ENCODE measurements at places on chromosomes 5 and 9. TPM values are rescaled to one million over a fixed set of nuclear protein-coding genes. Genes with fewer than 3 reads are reported as not detected.

GRCh38 chr5:151275803-151276202 is 22.8 kb downstream of the GM2A start:
- no peak for DNase-seq

GRCh38 chr5:88883836-88884607 is 1.0 kb upstream of the MEF2C start:
- peak; percentile 71 for DNase-seq

DNA sequence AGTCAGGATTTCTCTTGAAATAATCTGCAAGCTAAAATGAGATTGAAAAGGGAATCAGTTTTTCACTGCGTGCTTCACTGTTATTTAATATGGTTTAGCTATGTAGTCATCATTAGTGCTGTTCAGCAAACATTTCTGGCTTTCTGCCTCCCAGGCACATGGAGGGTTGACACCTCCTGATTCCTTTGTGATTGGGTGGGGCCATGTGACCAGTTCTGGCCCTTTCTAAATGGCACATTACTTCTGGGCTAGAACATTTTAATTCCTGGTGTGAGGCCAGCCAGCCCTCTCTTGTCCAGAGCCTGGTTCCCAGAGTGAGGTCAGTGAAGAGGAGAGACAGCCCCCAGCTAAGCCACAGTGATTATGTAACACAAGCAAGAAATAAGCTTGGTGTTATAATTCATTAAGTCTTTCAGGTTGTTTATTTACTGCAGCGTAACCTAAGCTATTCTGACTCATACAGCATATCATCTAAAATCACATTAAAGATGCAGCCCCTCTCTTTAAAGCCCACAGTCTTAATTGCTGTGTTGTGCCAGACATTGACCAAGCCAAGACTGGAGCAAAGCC is 17.4 kb upstream of the ARSI start:
- peak; percentile 89 for DNase-seq

DNA sequence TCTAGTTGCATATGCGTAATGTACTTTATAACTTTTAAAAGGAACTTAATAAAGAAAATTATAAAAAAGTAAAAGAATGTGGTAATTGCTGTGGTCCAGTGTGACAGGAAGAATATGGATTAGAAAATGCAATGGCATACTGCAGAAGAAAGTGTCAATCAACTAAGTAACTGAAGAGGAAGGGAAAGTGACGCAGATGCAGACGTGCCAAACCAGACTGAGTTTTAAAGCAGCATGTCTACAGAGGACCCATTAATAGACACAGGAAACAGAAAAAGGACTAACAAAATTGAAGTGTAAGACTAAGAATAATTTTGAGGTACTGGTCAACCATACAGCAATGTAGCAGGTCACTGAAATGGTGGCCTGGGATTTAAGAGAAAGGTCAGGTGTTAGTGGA is 73.3 kb downstream of the DPYSL3 start:
- no peak for DNase-seq

DNA sequence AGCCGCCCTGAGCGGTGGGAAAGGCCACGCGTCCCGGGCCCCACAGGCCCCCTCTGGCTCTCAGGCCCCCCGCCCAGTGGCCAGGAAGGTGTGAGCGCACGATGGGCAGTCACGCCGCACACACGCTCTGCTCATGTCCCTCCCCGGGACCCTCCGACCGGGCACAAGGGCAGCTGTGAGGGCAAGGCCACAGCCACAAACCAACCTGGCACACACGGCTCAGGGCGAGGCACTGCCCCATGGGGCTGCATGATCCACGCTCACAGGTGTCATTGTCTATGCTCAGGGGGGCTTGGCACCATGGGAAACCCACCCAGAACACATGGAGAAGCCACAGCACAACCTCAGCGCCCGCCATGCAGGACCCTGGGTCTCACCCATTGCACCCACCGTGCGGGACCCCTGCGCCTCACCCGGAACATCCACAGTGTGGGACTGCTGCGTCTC is 51.3 kb downstream of the SLC12A7 start:
- DNase-seq: no peak

GRCh38 chr5:169581580-169582227 is 1.9 kb upstream of the SPDL1 start:
- DNase-seq: peak; percentile 62

GRCh38 chr5:128424646-128425045 is 113.4 kb downstream of the FBN2 start:
- DNase-seq: no peak

DNA sequence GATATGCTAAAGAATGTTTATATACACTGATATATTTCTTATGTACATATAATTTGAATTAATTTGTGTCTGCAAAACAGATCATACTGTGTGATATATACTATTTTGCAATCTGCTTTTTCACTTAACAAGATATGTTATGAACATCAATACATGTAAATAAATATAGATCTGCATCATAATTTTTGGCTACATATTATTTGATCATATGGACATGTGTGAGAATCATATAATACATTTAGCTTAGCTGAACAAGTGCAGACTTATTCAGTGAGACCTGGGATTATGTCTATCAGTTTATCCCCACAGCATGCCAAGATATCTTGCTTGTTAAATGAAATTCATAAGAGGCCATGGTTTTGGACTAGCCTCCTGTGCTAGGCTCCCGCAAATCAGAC is 474.3 kb downstream of the ARHGEF28 start:
- DNase-seq: no peak

DNA sequence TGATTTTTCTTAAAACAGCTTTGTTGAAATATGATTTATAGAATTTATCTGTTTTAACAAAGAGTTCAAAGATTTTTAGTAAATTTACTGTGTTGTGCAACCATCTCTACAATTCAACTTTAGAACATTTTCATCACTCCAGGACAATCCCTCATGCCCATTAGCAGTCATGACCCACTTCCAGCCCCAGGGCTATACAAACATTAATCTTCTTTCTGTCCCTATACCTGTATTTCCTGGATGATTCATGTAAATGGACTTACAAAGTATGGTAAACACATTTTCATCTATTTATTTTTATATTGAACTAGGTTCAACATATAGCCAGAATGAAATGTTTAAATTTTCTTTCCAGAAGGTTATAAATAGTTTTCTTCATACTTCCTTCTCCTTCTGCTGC is 127.8 kb upstream of the CCDC180 start:
- DNase-seq: no peak

GRCh38 chr9:16671591-16672137 is 198.8 kb downstream of the BNC2 start:
- peak; percentile 68 for DNase-seq

DNA sequence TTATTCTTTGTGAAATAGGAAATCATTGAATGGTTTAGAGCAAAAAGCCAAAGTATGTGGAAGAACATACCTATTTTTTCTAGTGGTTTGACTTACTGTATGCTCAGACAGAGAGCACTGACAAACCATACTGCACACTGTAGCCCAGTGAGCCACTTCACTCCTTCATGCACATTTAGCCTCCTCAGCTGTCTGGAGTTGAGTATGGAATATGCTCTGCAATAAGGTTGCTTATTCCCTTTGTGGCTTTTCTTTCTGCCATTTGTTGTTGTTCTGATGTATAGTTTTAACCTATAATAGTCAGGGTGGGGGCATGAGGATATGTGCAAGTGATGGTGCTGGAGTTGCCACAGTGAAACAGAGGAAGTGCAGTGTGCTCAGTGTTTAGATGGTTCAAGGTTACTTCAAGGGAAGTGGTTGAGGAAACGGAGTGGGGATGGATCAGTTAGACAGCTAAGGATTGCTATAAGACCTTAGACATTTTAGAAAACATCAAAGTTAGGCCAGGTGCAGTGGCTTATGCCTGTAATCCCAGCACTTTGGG is 100.7 kb downstream of the CDC42SE2 start:
- DNase-seq: no peak

GRCh38 chr9:652914-653313 is 188.6 kb upstream of the DMRT1 start:
- DNase-seq: no peak

DNA sequence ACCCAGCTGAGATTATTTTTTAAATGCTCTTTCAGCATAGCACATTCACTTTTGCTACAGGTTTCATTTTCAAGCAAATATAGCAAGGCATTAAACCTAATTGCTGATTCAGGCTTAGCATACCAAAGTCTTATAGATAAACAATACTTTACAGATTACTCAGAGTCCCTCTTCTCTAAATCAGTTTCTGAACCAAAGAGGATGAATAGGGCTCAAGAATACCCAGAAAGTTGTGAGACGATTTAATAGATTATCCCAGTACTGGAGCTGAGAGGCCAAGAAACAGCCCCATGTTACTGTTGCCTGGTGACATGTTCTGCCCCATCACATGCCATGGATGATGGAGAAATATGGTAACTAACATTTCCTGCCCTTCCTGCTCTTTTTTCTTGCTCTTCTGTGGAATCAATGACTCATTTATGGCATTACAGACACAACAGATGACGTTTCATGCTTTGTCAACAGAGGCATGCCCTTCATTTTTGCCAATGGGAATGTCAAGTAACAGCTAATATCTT is 18.1 kb upstream of the SSBP2 start:
- peak; percentile 94 for DNase-seq

- no peak for DNase-seq
Observed at GRCh38 chr5:132429463-132430440, 60.2 kb downstream of the SLC22A5 start.

DNA sequence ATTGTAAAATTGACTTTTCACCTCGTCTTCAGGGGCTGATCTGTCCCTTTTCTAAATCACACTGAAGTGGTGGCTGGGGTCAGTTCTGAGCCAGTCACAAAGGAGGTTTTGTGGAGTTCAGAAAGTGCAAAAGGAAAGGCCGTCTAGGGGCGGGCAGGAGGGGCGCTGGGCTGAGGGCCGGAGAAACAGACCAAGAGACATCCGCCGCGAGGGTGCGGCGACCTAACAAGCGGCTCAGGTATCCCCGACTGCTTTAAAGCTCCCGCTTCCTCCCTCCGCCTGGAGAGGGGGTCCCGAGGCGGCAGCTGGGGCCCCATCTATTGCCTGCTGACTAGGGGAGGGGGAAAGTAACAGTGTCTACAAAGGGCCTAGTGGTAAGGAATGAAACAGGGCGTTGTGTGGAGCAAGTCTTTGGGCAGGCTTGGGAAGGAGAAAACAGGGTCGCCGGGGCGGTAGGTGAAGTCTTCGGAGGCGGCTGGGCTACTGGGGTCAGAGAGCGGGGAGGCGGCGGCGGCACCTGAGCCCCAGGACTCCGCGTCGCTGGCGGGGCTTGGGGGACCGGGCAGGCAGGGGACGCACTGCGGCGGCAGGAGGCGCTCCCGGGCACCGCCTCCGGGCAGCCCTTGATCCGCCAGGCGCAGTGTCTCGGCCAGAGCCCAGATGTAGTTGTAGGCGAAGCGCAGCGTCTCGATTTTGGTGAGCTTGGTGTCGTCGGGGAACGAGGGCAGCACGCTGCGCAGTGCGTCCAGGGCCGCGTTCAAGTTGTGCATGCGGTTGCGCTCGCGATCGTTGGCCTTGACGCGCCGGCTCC is 950 bp downstream of the NEUROG1 start:
- DNase-seq: no peak

- DNase-seq: no peak
Observed at GRCh38 chr9:117938086-117938485, 233.9 kb downstream of the TLR4 start.

- DNase-seq: peak; percentile 55
Observed at GRCh38 chr5:9523090-9523823, 22.6 kb downstream of the SEMA5A start.

GRCh38 chr5:119291056-119291455 is 64.8 kb upstream of the TNFAIP8 start:
- DNase-seq: no peak

DNA sequence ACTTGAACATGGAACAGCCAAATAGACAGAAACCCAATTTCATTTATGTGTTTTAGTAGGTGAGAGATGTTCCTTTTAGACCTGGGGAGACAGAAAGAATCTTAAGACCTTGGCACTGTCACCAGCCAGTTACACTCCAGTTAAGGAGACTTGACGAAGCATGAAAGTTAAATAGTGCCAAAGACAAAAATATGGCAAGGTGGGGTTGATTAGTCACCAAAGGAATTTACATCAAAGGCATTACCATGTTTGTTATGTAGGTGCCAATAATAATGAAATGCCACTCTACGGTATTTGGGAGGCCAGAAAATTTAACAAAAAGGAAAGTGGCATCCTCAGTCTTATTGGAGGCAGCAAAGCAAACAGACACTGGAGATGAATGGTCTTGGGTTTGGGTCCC is 9.2 kb upstream of the IL12B start:
- DNase-seq: no peak

- DNase-seq: no peak
Observed at GRCh38 chr9:115606838-115607237, 488.9 kb upstream of the TNC start.

GRCh38 chr9:134390537-134390936 is 64.3 kb downstream of the RXRA start:
- DNase-seq: no peak

- no peak for DNase-seq
Observed at GRCh38 chr9:127543221-127543620, 68.9 kb upstream of the STXBP1 start.

DNA sequence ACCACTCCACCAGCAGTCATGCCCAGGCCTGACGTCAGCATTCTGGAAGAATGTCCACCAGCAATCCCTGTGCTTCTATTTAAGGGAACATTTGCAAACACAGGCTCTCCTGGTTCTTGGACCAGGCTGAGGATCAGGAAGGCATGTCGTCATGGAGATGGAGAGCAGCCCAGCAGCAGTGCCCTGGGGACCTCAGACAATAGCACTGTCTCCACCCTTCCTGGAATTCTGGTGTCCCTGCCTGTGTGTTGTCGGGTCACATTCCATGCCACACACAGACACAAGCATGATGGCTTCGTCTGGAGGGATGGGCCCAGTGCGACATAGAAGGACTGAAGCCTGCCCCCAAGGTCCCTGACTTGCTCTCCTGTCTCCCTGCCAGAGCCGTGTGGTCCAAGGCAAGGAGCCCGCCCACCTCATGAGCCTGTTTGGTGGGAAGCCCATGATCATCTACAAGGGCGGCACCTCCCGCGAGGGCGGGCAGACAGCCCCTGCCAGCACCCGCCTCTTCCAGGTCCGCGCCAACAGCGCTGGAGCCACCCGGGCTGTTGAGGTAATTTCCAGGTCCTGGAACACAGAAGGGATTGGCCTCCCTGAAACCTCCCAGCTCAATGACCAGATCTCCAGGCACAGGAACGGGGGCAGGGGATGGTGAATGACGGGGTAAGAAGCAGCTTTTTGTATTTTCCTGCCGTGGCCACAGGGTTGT is 43.8 kb downstream of the STOM start:
- DNase-seq: peak; percentile 66

Gene PPP3R2
- not detected for total RNA-seq

Gene DIRAS2
- not detected for total RNA-seq

Gene CDH18
- total RNA-seq: 0.55 TPM

Gene TAF11L10
- total RNA-seq: not detected

Gene NSMF
- 25.8 TPM for total RNA-seq

Gene PCSK1
- not detected for total RNA-seq

Gene PTGDS
- total RNA-seq: not detected

Gene PLCXD3
- total RNA-seq: 0.05 TPM

Gene PCDHGA9
- 1.1 TPM for total RNA-seq

Gene CTXN3
- not detected for total RNA-seq

Gene TCOF1
- 43.0 TPM for total RNA-seq

Gene HCN1
- total RNA-seq: not detected

Gene SPINK6
- not detected for total RNA-seq

Gene ZNF879
- total RNA-seq: 2.5 TPM

Gene ARID3C
- not detected for total RNA-seq
